ENCODE measurements at places on chromosomes 2 and 18.
A peak's percentile ranks its signal among the peaks of the same experiment; 100 is the strongest.

DNA sequence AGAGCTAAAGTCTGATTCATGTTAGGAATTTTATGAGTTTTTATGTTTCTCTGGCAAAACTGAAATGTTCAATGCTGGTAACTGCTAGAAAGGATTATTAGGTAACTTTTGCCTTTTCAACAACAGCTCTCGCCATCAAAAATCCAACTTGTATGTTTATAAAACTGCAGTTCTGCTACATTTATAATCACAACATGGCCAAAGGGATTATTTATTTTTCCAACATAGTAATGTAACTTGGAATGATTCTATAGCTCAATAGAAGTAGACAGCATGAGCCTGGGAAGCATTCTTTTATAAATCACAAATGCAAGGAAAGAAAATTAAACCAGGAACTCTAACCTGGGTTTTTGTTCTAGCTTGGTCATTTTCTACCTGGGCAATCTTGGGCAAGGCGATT lies 470.9 kb downstream of the TGIF1 start:
- no peak for DNase-seq

DNA sequence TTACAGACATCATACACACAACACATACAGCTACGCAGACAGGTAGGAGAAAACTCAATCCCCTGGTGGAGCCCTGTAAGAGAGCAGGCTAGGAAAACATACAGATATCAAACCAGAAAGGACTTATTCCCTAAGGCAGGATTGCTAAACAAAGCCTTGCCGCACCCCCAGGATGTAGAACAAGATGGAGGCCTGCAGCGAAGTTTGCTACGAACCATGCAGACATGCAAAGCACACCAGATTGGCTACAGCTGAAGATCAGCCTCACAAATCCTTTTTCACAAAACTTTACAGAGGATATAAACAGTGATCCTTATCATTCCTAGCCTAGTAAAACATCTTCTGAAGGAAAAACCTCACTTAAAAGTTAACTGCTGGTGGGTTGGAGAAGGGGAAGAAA lies 28.3 kb downstream of the C18orf54 start:
- no peak for DNase-seq

DNA sequence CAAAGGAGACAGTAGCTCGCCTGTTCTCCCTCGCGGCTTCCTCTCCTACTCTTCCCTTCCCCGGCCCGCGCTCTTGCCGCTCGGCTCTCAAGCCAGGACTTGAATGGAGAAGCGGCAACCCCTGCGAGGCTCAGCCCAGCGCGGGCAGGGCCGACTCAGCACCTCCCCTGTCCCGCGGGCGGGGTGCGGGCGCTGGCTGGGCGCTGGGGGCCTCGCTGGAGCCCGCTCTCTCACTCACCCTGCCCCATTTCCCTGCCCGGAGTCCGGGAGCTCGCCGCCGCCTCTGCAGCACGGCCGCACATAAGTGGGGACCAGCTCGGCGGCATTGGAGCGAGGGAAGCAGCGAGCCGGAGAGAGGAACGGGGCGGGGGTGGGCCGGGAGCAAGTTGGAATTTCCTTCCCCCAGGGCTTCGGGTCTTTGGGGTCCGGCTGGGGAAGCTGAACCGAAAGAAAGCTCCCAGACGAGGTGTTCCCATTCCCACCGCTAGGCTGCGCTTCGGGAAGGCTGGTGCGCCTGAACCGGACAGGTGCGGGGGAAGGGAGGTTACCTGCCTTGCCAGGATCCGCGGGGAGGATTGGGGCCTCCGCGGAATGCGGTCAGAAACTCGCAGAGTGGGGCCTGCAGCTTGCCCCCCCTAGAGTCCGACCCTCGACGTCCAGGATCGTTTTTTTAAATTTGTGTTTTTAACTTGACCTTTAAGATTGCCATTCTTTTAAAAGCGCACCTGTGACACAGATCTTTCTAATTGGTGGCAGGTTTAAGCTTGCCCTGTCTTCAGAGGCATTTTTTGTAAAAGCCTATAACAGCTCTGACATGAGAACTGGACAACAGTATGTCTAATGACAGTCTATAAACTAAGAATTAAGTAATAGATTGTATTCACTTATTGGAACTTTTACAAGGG lies at the start of gene COBLL1:
COBLL1 (minus strand) TSS at position 105 of the 905 bp plus-strand sequence. CDS start 627 bp downstream, outside the sequence.
- peak; percentile 83 for DNase-seq

DNA sequence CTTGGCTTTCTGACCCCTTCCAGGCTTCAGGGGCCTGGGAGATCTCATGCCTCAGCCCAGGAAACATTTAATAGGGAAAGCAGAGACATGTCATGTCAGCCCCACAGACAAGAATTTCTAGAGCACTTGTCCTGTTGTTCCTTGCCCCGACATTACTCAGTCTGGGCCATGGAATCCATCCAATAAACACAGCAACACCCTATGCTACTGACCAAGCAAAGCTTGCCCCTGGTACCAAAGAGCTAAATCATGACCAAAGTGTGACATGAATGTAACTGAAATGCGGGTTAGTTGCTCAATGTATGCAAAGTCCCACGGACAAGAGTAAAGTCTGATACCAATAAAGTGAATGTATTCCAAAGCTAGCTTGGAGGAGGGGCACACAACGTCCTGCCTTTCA lies 35.1 kb downstream of the EHD3 start:
- no peak for DNase-seq

GRCh38 chr2:26481706-26482105 lies 3.8 kb upstream of the OTOF start:
- no peak for DNase-seq

DNA sequence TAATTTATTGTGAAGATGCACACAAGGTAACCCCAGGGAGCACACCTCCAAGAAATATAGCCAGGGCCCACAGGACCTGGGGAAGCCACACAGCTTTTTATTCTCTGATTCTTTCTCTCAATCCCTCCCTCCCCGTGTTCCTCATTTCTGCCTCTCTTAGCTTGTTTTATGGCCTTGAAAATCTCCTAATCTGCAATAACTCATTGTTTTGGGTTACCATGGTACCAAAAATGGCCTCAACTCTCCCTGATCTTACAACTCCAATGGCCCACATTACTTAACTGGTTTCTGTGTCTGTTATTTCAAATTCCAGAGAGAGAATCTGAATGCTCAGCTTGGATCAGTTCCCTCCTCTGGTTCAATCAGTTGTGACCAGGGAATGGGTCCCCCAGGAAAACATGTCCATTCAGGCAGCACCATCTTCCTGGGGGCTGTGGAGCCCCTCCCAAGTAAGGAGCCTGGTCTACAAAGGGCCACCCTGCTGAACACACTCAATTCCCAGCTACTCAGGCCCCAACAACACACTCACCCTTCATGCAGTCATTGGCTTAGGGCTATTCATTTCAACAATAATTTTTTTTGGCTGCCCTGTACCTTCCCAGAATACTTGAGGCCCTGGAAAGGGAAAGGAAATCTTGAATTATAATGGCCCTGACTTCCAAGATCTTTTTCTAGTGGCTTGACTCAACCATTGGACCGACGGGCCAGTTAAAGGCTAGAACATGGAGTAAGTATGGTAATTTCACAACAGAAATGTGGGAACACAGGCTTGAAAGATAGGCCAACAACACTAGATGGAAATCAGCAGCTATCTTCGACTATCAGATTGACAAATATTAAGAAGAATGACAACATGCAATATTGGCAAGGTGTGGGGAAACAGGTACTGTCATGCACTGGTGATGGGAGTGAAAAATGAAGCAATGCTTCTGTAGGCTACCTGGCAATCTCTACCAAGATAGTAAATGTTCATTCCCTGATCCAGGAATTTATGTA lies 41.6 kb upstream of the ST3GAL5 start:
- no peak for DNase-seq

- DNase-seq: no peak
Measured at GRCh38 chr2:67240507-67240906, 156.6 kb upstream of the ETAA1 start.

DNA sequence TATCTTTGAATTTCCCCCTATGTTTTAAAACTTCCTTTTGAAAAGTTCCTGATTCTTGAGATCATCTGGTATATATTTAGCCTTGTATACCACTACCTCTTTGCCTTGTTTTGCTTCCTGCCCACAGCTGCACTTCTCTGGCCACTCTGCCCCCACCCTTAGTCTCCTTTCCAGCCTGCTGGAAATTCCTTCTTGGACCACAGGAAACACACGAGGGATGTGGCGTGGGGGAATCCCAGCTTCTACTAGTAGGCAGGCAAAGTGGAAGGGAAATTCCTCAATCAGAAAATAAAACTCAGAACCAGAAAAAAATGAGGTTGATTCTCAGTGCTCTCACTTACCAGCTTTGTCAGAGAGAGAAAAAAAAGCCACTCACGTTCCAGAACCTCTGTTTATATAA lies 13.4 kb downstream of the IL18RAP start:
- no peak for DNase-seq

DNA sequence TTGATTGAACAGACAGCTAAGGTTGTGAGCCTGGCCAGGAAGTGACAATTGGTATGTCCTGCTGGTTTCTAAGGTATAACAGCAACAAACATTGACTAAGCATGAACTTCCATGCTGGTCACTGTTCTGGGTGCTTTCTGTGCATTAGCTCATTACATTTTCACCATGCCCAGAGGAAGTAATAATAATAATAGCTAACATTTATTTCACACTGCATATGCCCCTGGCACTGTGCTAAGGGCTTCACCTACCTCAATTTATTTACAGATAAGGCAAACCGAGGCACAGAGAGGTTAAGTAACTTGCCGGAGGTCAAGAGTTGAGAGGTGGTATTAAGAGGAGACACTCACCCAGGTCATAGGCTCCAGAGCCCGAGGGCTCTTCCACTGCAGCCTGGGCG lies 113.6 kb downstream of the PDCL3 start:
- no peak for DNase-seq

- DNase-seq: no peak
Measured at GRCh38 chr2:105822186-105822585, 77.5 kb downstream of the NCK2 start.

- no peak for DNase-seq
Measured at GRCh38 chr18:25795213-25795612, 295.2 kb downstream of the SS18 start.

GRCh38 chr2:42767899-42768705 lies 4.2 kb upstream of the OXER1 start:
- no peak for DNase-seq

DNA sequence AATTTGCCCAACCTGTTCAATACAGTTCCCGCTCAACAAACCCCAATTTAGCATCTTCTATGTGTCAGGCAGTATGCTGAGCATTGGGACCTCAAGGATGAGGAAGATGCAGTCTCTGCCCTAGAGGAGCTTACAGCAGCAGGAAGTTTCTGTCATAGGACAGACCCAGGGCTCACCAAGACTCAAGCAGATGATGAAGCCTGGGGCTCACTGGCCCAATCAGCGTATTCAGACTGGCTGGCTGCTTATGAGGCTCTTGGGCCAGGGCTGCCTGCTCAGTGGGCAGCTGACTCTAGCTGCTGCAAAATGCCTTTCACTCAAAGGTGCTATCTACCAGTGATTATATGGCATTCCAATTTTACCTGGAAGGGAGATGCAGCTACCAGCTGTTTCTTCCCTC lies 2.1 kb downstream of the FAM178B start:
- no peak for DNase-seq

GRCh38 chr2:171389780-171390179 lies 44.0 kb downstream of the METTL8 start:
- no peak for DNase-seq

GRCh38 chr18:58025205-58025604 lies 18.8 kb upstream of the NEDD4L start:
- no peak for DNase-seq

DNA sequence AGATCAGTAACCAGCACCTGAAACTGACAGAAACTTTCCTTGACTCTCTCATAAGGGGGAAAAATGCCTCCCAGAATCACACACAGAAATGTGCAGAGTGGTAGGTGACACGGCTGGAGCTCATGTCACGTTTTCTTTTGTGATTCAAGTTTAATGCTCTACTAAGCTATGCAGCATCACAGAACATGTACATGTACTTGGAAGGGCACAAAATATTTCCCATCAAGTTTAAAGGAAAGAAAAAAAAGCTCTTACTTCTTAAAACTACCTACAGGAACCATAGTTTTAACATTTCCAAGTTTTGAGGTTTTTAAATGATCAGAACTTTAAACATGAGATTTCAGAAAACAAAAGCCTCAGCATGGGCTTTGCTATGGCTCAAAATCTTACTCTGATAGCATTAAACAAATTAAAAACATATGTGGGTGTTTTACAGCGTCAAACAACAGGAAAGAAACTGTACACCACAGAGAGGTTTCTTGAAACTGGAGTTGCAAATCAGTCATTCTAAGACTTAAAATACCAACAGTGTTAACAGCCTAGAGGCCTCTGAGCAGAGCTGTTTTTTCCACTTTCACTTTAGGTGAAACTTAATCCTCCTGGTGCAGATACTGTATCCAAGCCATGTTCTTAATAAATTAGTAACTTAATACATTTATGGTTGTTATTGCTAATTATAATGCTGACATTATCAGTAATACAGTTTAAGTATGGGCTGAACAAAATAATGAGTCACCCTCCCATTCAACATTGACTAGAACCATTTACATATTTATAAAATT lies 30.1 kb downstream of the MBP start:
- no peak for DNase-seq

DNA sequence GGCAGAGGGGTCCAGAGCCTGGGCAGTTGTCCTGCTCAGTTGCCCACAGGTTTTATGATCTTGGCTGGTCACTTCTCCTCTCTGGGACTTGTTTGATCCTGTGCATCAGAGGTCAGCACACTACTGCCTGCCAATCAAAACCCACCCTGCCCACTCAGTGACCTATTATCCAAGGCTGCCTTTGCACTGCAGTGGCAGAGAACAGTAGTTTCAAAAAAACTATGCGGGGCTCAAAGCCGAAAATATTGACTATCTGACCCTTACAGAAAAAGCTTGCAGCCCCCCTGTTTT lies 218.2 kb downstream of the CYP26B1 start:
- DNase-seq: no peak

GRCh38 chr2:112474844-112475486 lies 7.0 kb upstream of the TTL start:
- no peak for DNase-seq

GRCh38 chr2:152617456-152618192 lies 99.6 kb downstream of the PRPF40A start:
- DNase-seq: no peak

- DNase-seq: no peak
Measured at GRCh38 chr2:189254268-189254883, 74.8 kb upstream of the COL5A2 start.

DNA sequence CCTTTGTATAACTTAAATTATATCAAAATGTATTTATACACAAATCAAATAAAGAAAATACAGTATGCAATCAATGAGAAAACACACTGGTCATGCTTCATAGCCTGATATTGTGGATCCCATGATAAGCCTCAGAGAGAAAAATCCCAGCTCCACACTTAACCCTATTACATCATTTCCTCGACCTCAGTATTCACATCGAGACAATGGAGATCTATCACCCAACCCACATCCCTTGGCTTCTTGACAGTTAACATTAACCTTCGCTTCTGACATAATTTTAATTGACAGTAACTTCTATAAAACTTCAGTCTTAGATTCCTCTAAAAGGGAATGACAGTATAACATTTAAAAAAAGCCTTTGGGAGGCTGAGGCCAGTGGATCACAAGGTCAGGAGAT lies 11.6 kb downstream of the TMX3 start:
- no peak for DNase-seq

GRCh38 chr2:62265106-62265505 lies 69.2 kb downstream of the B3GNT2 start:
- no peak for DNase-seq

Data from NCI-H1930 (cell line).